Germinal center (tissue), 1 donor: ENCODE measurements at places on chromosomes 2 and 18.

DNA sequence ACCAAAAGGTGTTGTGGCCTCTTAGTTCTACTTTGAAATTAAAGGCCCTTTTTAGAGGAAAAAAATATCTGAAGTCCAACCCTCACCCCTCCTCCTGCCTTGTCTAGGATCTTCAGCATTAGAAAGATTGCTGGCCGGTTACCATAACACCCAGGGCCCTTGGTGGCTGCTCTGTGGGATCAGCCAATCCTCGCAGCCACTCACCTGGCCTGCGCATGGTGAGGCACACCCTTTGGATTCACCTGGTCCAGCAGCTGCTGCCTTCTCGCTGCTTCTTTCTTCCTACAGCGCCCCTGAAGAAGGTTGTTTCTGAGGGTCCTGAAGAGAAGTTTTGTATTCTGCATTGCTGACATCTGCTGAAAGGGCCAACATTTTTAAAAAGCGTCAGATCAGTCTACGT lies 25.2 kb downstream of the DYTN start:
- DNase-seq, result no peak

DNA sequence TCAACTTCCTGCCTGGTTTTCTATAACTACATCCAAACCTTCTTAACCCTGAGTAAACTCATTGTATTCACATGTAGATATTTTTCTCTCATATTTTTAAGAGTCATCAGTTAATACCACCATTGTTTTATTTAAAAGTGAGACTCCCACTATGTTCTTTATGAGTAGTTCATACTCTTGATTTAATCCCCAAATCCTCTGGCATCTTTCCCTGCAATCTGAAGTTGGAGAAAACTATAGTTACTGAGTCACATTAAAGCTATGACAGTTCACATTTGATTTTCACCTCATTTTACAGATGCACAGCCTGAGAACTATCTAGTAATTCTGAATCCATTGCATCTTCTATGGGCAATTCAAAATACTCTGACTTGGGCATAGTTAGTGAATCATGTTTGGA lies 1358.7 kb upstream of the NRXN1 start:
- no peak for DNase-seq

DNA sequence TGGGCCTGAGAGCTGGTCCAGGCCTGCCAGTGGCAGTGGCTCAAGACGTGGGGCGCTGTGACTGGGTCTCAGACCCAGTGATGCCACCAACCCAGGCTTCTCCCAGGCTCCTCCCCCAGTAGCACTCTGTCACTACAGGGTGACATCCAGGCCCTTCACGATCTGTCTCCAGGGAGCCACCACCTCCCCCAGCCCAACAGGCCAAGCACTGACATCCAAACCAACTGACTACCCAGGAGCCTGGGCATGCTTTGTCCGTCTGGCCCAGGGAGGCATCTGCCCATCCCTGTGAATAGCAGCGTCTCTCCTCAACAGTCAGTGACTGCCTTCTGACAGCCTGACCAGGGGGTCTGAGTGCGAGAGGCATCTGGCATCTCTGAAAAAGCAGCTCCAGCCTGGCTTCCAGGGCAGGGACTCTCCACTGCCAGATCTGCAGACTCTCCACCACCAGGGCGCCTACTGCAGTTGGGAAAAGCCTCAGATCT lies 13.0 kb downstream of the TEX44 start:
- no peak for DNase-seq

GRCh38 chr2:17940091-17940630 lies 61.7 kb downstream of the KCNS3 start:
- DNase-seq, result no peak

DNA sequence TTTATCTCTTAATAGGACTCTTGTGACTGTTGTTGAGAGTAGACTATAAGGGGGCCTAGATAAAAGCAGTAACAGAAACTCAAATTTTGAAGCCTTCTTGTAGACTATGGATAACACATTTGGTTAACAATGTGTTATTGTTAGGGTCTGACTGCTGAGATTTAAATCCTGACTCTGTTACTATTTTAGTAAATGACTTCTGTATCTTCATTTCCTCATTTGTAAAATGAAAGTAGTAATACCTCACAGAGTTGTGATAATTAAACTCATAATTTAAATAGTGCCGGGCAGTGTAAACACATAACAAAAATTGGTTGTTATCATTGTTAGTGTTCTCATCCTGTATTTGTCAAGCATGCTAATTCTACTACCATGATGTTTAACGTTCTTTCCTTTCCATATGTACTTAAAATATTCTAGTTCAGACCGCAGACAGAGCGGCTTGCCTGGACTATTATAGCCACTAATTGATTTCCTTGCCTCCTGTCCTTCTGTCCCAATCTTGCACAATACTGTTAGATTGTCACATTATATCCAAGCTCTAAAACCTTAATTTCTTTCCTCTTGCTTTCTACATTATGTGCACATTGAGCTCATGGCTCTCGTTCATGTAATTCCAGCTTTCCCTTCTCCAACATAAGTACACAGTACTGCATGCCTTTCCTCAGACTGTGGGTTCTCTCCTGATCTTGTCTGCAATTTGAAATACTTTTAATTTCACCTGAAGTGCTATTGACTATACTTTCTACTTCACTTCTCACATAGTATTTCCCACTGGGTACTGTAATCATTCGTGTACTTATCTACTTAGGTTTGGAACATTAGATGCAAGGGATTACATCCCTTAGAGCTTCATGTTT lies 48.4 kb downstream of the RBBP8 start:
- peak; percentile 6 for DNase-seq

DNA sequence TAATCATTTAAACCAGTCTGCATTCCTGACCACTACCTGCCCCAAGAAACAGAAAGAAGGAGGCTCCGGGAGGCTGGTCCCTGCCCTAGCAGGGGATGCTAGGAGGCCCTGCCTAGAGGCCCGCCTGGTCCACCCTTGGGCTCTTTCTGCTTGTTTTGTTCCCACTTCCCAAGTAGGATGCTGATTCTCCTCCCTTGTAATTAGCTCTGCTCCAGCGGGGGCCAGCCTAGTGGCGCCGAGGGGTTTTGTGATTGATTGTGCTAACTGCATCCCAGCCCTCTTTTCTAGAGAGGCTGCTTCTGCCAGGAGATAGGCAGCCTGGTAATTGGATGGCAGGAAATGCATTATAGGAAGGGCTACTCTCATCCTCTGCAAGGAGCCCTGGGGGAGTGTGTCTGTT lies 220.0 kb downstream of the LOXHD1 start:
- no peak for DNase-seq

GRCh38 chr2:237441605-237442274 lies 27.8 kb upstream of the COL6A3 start:
- no peak for DNase-seq
